ENCODE measurements at places on chromosomes 2 and 18.

DNA sequence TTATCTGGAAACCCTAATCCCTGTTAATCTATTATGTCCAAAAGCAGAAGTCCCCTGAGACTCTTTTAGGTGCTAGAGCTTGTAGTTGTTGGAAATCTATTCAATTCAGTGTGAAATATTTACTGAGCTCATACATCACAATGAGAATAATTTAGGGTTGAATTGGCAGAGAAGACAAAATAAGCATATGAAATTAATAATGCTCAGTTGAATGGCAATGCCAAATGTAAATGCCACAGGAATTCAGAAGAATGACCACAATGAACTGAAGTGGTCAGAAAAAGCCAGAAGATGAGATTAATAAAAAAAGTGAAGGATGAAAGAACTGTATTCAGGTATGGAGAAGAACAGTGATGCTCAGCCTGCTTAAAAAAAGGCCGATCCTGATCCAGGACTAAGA, 8.0 kb upstream of the STAT4 start:
- H3K27ac ChIP-seq = no peak overlapping the region
- H3K4me1 ChIP-seq = no peaks in the 10 kb centered on the region
- peaks cover 14% of the 10 kb centered on the region for H3K27me3 ChIP-seq

GRCh38 chr2:240463274-240463865, 27.9 kb downstream of the GPC1 start:
- peaks cover 26% of the 10 kb centered on the region for H3K4me1 ChIP-seq
- DNase-seq = no peak
- no peaks in the 10 kb centered on the region for H3K27me3 ChIP-seq
- peaks cover 54% of the 10 kb centered on the region for H3K36me3 ChIP-seq
- H3K4me3 ChIP-seq = no peak overlapping the region
- no peak overlapping the region for H3K27ac ChIP-seq

- H3K36me3 ChIP-seq = no peaks in the 10 kb centered on the region
- H3K4me1 ChIP-seq = peaks cover 7% of the 10 kb centered on the region
- peak; percentile 54 for DNase-seq
- peak overlapping the region; percentile 50 for H3K4me3 ChIP-seq
These were observed 383.4 kb downstream of the CBLN2 start for GRCh38 chr18:72160510-72161445.

- no peak for DNase-seq
- H3K4me1 ChIP-seq = no peaks in the 10 kb centered on the region
- H3K27me3 ChIP-seq = no peaks in the 10 kb centered on the region
- H3K27ac ChIP-seq = no peak overlapping the region
- H3K36me3 ChIP-seq = no peaks in the 10 kb centered on the region
These were observed 186.8 kb upstream of the RND3 start for GRCh38 chr2:150674283-150674682.

DNA sequence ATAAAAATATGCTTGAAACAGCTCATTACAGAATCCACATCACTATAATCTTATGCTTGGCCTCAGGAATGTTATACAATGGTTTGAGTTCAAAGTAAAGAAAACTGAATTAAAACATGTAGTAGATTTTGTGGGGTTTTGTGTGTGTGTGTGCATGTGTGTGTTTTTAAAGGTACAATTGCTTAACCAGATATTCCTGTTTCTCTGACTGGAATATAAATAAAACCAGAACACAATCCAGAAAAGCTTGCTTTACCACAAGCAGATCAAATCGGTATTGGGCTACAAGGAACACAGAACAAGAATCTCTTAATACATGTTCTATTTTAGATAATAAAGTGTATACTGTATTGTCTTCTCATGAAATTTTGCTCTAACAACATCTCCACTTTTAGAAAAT, 110.0 kb downstream of the TMEM247 start:
- peaks cover 5% of the 10 kb centered on the region for H3K36me3 ChIP-seq
- H3K27ac ChIP-seq = no peak overlapping the region
- H3K4me1 ChIP-seq = no peaks in the 10 kb centered on the region
- no peak overlapping the region for H3K4me3 ChIP-seq

GRCh38 chr2:72497763-72498162, 328.1 kb downstream of the EXOC6B start:
- no peaks in the 10 kb centered on the region for H3K4me1 ChIP-seq
- H3K27me3 ChIP-seq = no peaks in the 10 kb centered on the region
- no peak overlapping the region for H3K4me3 ChIP-seq
- DNase-seq = no peak

DNA sequence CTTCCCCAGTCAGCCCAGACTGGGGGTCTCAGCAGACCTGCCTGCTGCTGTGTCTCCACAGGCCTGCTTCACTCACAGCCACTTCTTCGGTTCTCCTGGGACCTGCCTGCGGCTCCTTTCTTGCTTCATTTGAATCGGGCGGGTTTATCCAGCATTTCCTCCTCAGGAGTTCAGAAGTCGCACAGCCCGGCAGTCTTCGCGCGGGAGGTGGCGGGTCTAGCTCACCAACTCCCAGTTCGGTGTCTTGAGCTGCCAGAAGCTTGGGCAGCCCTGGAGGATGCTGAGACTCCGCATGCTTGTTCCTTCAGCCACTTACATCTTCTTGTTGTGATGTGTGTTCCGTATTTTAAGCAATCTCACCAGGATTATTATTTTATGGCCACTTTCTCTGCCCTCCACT, 10.8 kb downstream of the D2HGDH start:
- no peak overlapping the region for H3K27ac ChIP-seq
- H3K27me3 ChIP-seq = no peaks in the 10 kb centered on the region
- H3K4me3 ChIP-seq = no peak overlapping the region
- DNase-seq = no peak

- DNase-seq = no peak
- no peak overlapping the region for H3K27ac ChIP-seq
- no peaks in the 10 kb centered on the region for H3K36me3 ChIP-seq
- no peak overlapping the region for H3K4me3 ChIP-seq
- H3K4me1 ChIP-seq = no peaks in the 10 kb centered on the region
- H3K27me3 ChIP-seq = no peaks in the 10 kb centered on the region
These were observed 160.9 kb upstream of the VRK2 start for GRCh38 chr2:57885742-57886141.

DNA sequence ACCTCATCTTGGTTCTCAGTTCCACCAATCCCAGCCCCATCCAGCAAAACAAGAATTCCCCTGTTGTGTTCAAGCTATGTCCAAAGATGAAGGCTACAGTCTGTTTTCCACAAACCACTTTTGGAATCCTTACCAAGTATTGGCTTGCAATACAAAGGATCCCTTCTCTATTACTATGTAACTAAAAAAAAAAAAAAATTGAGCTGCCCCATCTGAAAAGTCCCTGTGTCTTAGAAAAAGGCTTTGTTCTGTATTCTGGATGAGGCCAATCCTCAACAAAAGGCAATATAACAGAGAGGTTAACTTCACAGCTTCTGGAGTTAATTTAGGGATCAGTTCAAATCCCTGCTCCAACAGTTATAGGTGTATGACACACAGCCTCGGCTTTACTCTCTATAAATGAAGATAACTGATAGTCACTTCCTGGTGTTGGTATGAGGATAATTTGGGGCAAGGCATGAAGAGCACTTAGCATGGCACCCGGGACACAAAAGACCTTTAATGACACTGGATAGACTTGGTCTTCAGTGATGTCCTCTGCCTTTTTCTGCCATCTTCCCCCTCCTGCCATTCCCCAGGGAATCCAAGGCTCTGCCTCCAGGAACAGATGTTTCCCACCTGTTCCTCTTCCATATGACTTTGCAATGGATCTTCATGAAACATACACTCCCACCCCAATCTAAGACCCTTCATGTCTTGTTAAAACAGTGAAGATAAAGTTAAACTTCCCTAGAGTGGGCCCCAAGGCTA, 61.2 kb upstream of the ATL2 start:
- H3K27ac ChIP-seq = no peak overlapping the region
- H3K4me1 ChIP-seq = peaks cover 18% of the 10 kb centered on the region
- no peaks in the 10 kb centered on the region for H3K36me3 ChIP-seq
- no peak overlapping the region for H3K4me3 ChIP-seq

DNA sequence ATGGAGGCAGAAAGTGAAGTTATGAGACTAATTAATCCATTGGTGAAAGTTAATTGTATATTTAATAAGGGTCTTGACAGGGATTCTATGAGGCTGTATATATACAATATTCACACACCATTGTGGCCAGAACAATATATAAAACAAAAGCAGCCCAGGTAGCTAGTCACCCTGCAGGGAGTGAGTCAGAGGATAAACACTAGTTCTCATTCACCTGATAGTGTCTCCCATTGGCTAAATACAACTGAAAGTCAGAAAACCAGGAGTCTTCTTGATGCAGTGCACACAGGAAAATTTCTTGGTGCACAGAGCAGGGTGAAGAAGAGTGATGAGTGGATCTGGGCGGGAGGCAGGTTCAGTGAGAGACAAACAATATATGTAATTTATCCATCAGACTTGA, 465.2 kb downstream of the ERBB4 start:
- H3K4me3 ChIP-seq = no peak overlapping the region
- no peaks in the 10 kb centered on the region for H3K36me3 ChIP-seq
- H3K27me3 ChIP-seq = no peaks in the 10 kb centered on the region

- no peaks in the 10 kb centered on the region for H3K27me3 ChIP-seq
- no peak overlapping the region for H3K27ac ChIP-seq
- no peaks in the 10 kb centered on the region for H3K4me1 ChIP-seq
- no peak overlapping the region for H3K4me3 ChIP-seq
- no peak for DNase-seq
These were observed 34.2 kb downstream of the PMS1 start for GRCh38 chr2:189818249-189819038.

- no peaks in the 10 kb centered on the region for H3K27me3 ChIP-seq
- H3K4me3 ChIP-seq = no peak overlapping the region
- no peak for DNase-seq
- no peaks in the 10 kb centered on the region for H3K36me3 ChIP-seq
- no peaks in the 10 kb centered on the region for H3K4me1 ChIP-seq
These were observed 134.0 kb upstream of the LYPD1 start for GRCh38 chr2:132804051-132804450.

DNA sequence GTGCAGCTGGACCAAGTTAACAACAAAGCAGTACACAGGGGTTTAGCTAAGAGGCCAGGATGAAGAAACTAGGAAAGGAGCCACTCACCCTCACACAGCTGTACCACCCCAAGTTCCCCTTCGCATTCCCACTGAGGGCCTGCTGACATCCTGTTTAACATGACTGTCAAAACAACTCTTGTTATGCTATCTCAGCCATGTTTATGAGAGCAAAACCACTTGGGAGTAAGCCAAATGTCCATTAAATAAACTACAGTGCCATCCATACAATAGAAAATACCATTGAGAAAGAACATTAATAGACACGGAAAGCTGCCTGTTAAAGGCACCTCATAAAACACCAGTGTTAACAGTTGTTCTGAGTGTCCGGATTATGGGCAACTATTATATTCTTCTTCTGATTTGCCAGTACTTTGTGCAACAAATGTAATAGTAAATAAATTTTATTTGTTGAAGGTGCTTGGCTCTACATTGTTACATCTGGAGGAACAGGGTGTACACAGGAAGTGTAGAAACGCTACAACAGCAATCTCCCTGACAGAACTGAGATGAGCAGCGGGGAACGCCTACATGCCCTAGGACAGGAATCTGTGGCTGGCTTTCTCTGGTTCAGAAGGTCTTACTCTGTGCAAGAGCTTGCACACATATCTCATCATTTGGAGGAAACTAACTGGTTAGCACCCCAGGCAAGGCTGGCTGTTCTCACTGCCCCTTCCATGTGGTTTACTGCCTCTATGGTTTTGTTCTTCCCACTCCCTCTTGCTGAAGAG, 85.6 kb downstream of the EHD3 start:
- peaks cover 17% of the 10 kb centered on the region for H3K27me3 ChIP-seq
- H3K27ac ChIP-seq = no peak overlapping the region
- no peak overlapping the region for H3K4me3 ChIP-seq
- H3K36me3 ChIP-seq = no peaks in the 10 kb centered on the region
- peaks cover 3% of the 10 kb centered on the region for H3K4me1 ChIP-seq

GRCh38 chr2:69095305-69095704, 82.3 kb downstream of the ANTXR1 start:
- no peak for DNase-seq
- H3K36me3 ChIP-seq = peaks cover 72% of the 10 kb centered on the region
- no peak overlapping the region for H3K4me3 ChIP-seq
- no peaks in the 10 kb centered on the region for H3K27me3 ChIP-seq
- no peak overlapping the region for H3K27ac ChIP-seq
- no peaks in the 10 kb centered on the region for H3K4me1 ChIP-seq

DNA sequence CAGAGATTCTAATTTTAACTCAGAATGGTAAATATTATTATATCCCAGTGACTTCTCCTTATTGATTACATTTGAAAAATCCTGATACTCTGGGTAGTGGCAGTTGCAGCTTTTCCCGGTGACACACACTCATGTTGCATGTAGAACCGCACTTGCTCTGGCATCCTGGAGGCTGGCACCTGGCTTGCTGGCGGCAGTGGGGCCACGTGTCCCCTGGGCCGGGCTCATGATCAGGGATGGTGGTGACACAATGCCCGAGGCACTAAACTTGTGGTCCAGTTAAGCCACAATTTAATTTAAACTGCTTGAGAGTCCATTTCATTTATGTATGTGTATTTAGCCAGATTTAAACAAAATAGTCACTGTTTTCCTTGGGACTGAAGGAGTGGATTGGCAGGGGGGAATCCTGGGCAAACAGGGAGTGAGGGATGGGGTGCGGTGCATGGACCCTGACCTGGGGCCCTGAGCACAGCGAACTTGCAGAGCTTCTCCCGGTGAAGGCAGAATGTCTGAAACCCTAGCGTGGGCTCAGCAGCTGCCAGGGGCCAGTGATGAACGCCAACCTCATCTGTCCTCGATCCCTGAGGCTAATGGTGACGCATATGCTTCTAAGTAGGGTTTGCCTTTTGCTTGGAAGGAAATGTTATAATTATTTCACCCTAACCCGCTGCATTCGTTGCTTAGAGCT, 50.0 kb downstream of the KCNG2 start:
- H3K4me3 ChIP-seq = no peak overlapping the region
- H3K4me1 ChIP-seq = peaks cover 3% of the 10 kb centered on the region
- H3K27me3 ChIP-seq = no peaks in the 10 kb centered on the region
- H3K36me3 ChIP-seq = no peaks in the 10 kb centered on the region

GRCh38 chr2:2328848-2329247, 2.2 kb downstream of the MYT1L start:
- H3K4me1 ChIP-seq = no peaks in the 10 kb centered on the region
- no peak overlapping the region for H3K27ac ChIP-seq
- H3K4me3 ChIP-seq = no peak overlapping the region
- H3K27me3 ChIP-seq = no peaks in the 10 kb centered on the region
- no peaks in the 10 kb centered on the region for H3K36me3 ChIP-seq
- peak; percentile 56 for DNase-seq

GRCh38 chr2:64745562-64745961, 91.8 kb upstream of the SERTAD2 start:
- no peak overlapping the region for H3K27ac ChIP-seq
- H3K4me3 ChIP-seq = no peak overlapping the region
- DNase-seq = no peak
- no peaks in the 10 kb centered on the region for H3K27me3 ChIP-seq
- H3K36me3 ChIP-seq = no peaks in the 10 kb centered on the region

- H3K4me1 ChIP-seq = no peaks in the 10 kb centered on the region
- no peaks in the 10 kb centered on the region for H3K27me3 ChIP-seq
- H3K36me3 ChIP-seq = no peaks in the 10 kb centered on the region
- no peak overlapping the region for H3K27ac ChIP-seq
These were observed 1088.1 kb downstream of the TSN start for GRCh38 chr2:122843503-122843902.

GRCh38 chr18:74190086-74190485, 41.8 kb downstream of the TIMM21 start:
- no peak for DNase-seq
- peaks cover 12% of the 10 kb centered on the region for H3K4me1 ChIP-seq
- H3K36me3 ChIP-seq = no peaks in the 10 kb centered on the region
- H3K27ac ChIP-seq = no peak overlapping the region
- no peaks in the 10 kb centered on the region for H3K27me3 ChIP-seq

- H3K4me1 ChIP-seq = peaks cover 7% of the 10 kb centered on the region
- H3K27ac ChIP-seq = no peak overlapping the region
- peak; percentile 26 for DNase-seq
- no peak overlapping the region for H3K4me3 ChIP-seq
These were observed 18.5 kb upstream of the CCNT2 start for GRCh38 chr2:134900151-134900550.
